Activated T-helper 1 cell treated with anti-CD3 and anti-CD28 coated beads, Interleukin-12 subunit alpha, Interleukin-12 subunit beta, Interleukin-2, Interleukin-4 antibody, amounts not matched to agents 30 ng/mL and 10 ng/mL and 1 ng/mL, durations not matched to agents 14 hours and 24 hours and 36 hours (primary cell): ENCODE measurements at places on chromosomes 7 and 10. TPM values are rescaled to one million over a fixed set of nuclear protein-coding genes. Genes with fewer than 3 reads are reported as not detected.
A peak's percentile ranks its signal among the peaks of the same experiment; 100 is the strongest.

DNA sequence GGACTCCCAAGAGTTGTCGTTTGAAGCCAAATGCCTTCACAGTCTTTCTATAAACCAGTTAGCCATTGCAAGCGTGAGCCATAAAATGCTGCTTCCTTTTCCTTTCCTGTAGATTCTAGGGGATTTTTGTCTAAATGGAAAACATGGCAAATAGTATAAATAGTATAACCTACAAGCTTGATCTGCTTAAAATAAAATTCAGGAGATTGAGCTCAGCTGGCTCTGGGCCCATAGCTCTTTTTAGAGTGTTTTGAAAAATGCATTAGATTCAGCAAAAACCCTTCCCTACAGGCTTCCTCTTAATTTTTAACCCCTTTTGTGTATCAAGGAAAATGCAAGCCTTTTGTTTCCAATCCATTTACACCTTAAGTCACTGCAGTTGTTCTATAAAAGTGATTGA is 190.1 kb upstream of the GDF10 start:
- no peak for DNase-seq

DNA sequence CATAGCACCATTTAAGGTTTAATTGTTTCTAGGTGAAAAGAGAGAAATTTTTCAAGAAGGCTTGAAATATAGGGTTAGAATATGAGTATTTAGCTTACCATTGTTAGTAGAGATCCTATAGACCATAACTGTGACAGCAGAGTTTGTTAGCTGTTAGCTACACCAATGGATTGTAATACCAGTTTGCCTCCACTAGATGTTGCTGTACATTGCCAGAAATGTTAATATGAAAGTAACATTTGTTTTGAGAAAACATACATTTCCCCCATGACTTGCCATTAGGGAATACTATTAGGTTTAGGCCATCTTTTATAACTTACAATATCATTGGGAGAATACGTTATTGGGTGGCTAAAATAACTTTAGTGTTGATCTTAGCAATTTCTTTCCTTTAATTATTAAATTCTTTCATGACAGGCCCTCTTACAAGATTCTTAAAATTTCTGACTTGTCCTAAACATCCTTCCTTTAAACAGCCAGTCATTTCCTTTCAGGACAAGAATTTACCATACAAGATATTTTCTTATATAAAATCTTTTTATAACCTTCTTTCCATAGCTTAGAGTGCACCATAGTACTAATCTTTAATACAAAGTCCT is 39.5 kb downstream of the ZNF117 start:
- DNase-seq: no peak

- DNase-seq: no peak
Observed at GRCh38 chr7:2151237-2151636, 81.5 kb downstream of the MAD1L1 start.

Gene RPEL1
- not detected in 2 replicates for total RNA-seq

Gene FKBP6
- total RNA-seq: not detected in 2 replicates

DNA sequence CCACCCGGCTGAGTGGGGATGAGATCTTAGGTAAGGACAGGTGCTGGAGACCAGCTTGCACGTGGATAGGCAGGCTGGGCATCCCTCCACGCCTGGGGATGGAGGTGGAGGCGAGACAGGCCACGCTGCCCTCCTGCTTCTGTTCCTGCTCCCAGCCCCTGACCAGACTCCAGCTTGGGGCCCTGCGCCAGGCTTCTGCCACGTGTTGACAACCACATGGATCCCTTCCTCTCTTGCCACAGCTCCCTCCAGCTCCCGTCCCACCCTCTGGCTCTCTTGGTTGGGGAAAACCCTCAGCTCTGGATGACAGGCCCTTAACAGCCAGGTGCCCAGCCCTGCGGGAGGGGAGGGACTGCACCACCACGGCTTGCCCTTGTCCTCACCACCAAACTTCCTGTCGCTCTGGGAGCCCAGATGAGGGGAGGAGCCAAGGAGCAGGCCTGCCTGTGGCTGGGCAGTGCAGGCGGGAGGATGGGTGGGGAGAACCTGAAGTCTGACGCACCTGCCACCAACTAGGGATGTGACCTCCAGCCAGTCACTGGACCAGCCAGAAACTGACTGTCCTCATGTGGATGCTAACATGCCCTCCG is 36.0 kb downstream of the KCNH2 start:
- DNase-seq: no peak

DNA sequence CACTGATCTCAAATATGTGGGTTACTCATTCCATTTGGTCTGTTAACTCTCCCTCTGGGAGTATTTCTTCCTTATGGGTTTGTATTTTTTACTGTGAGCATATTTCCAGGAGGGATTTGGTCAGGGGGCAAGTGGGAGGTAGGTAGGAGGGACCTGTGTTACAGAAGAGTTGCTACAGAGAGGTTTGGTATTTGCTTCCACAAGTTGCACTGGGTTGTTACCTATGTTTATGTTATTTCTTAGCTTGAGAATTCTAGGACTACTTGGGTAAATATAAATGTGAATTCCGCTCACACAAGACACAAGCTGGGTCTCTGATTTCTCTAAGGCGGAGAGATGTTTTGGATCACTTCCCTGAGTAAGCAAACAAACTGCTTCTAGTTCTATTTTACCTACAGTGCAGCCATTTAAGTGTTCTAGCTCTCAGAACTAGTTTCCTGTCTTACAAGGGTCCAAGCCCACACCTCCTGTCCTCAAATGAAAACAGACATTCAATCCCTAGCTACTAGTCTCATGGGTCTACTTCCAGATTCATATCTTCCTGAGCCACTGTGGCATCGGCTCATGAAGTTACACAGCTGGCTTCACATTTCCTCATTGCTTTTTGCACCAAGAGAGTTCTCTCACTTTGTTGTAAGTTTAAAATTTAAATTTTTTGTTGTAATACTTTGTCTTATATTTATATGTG is 75.4 kb upstream of the PPP1R3C start:
- no peak for DNase-seq

Gene IGFBP3
- total RNA-seq: 1.2 and 1.3 TPM in 2 replicates

DNA sequence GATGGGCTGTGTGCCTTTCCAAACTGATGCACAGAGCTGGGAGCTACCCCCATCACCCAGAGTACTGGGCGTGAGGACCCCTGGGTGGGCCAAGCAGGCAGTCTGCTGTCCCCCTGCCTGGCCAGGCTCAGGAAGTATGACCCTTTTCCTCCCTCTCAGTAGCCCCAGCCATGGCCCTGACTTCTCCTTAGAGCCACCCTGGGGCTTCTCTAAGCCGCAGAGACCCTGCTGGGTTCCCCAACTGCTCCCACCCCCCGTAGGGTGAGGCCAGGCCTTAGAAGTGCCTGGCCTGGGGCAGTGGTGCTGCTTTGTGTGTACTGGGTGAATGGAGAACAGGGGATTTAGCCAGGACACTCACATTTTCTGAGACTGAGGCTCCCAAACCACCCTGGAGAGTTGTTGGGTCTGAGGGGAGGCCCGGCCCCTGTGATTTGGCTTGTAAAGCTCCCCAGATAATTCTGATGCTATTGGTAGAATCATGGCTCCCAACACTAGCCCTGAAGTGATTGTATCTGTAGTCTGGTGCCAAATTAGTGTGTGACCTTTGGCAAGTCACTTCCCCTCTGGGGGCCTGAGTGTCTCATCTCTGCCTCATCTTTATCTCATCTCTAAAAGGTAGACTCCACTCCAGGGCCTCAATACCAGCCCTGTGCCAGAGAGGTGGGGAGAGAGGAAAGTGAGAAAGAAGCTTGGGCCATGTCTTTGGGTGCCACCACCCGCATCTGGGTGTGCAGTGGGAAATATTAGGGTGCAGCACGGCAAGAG is 99.7 kb upstream of the PPIF start:
- no peak for DNase-seq

GRCh38 chr7:10521306-10521705 is 452.4 kb upstream of the PHF14 start:
- no peak for DNase-seq

DNA sequence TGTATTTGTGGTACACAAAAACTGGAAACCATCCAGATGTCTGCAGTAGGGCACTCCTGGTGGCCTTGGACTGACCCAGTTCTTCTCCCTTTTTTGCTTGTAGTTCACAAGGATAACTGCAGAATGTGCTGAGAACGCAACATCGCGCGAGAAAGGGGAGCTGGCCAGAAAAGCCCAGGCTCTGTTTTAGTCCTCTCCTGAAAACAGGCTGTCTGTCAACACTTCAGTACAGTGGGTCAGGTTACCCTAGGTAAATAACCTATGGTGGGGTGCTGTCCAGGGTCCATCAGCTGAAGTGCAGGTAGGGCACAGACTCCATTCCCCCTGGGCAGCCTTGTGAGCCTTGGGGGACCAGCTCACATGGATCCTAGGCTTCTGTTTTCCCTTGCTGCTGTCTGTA is 495.8 kb downstream of the MDFIC start:
- no peak for DNase-seq

DNA sequence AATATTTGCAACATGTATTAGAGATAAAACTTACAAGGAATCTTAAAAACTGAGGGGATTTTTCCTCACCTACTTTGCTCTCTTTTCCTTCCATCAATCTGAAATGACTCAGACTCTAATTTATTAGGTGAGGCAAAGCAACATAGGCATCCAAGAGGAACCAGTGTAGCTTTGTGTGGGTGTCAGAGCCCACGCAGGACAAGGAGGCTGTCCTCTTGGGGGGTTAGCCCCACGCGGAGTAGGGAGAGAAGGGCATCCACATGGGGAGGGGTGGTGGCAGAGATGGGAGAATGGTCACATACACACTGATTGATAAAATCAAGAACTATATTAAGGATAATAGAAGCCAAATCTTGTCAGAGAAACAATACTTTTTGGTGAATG is 33.8 kb upstream of the ARMS2 start:
- no peak for DNase-seq

Gene PRKCQ
- 45.9 and 50.4 TPM in 2 replicates for total RNA-seq

GRCh38 chr7:30800785-30801252 is 29.6 kb downstream of the MINDY4 start:
- peak; percentile 14 for DNase-seq

- DNase-seq: no peak
Observed at GRCh38 chr10:79385804-79386531, 38.7 kb downstream of the PPIF start.

Gene NXPH1
- total RNA-seq: not detected in 2 replicates

Gene SLC26A3
- total RNA-seq: not detected in 2 replicates

DNA sequence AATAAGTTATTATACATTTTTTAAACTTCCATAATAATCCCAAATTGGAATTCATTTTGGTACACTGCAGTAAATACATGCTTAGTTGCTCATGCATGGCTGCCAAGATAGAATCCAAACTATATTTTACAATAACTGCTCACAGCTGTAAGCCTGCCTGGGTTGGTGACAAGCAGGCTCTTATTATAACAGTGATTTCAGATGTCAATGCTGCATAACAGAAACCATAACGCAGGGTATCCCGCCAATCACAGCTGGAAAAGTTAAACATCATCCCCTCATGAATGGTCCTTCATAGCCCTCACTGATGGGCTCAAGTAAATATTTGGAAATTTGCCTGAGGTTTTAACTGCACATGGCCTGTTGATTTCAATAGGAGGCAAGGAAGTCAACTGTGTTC is 149.8 kb downstream of the AMPH start:
- DNase-seq: no peak

GRCh38 chr7:28276298-28276697 is 95.7 kb upstream of the JAZF1 start:
- no peak for DNase-seq

Gene OR2F1
- total RNA-seq: not detected in 2 replicates

DNA sequence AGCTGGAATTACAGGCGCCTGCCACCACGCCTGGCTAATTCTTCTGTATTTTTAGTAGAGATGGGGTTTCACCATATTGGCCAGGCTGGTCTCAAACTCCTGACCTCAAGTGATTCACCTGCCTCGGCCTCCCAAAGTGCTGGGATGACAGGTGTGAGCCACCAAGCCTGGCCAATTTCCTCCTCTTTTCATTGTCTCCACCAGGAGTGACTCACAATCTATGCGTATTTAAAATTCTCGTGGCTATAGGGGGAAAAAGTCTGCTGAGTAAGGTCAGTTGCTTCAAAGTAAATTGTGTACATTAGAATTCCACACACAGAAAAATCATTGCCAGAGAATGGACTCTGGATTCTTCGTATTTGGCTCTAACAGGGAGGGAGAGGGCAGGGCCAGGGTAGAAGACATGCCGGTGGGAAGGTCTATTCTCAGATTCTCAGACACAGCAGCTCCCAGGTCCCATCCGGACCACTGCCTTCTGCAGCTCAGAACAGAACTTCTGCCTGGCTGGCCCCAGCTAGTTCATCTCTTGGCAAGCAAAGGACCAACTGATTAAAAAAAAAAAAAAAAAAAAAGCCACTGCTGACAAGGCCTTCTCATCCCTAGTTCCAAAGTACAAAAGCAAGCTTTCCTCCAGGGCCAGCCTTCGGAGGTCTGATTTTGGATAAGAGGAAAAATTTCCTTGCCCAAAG is 22.2 kb downstream of the PSPH start:
- no peak for DNase-seq

DNA sequence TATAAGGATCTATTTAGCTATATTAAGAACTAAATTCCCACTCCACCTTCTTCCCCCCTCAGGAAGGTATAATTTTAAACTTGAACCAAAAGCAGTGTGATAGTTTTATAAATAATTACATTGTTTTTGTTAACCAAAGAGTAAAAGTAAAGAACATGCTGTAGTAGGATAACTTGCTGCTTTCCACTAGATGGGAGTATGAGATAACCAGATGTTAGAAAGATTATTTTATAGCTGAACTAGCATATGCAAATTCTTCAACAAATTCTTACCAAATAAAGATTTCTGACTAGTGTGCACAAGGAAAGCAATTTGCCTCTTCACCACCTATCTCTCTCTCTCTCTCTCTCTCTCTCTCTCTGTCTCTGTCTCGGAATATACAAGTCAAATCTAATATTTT is 31.8 kb downstream of the TES start:
- DNase-seq: no peak

GRCh38 chr10:92756201-92757065 is 66.7 kb downstream of the HHEX start:
- no peak for DNase-seq
